ENCODE measurements at places on chromosomes 12 and 14. TPM values are rescaled to one million over a fixed set of nuclear protein-coding genes. Genes with fewer than 3 reads are reported as not detected.

DNA sequence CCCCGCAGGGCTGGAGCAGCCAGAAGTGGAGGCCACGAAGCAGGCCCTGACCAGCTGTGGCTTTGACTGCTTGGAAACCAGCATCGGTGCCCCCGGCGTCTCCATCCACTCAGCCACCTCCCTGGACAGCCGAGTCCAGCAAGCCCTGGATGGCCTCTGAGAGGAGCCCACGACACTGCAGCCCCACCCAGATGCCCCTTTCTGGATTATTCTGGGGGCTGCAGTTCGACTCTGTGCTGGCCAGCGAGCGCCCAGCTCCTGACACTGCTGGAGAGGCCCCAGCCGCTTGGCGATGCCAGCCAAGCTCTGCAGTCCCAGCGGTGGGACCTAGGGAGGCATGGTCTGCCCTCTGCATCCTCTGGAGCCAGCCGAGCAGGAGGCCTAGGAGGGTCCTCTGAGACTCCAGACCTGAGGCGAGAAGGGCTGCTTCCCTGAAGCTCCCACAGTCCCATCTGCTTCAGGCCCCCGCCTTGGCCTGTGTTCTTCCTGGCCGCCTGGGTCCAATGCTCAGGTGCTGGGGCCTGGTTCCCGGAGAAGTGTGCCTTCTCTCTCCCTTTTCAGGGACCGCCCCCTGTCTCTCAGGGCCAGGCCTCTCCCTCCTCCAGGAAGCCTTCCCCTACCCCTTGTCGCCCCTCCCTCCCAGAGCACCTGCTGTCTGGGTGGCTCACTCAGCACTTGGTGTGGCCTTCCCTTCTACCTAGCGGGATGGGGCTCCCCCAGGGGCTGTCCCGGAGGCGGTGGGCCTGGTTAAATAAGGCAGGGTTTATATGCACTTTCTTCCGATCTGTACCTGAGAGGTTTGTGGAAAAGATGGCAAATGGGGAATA lies 23.0 kb downstream of the MVK start:
- DNase-seq: no peak

The PLEKHD1 gene
- polyA plus RNA-seq: 1.4 TPM

The SDSL gene
- polyA plus RNA-seq: 13.3 TPM

The CLEC12A gene
- 1.6 TPM for polyA plus RNA-seq

The PCK2 gene
- 6.6 TPM for polyA plus RNA-seq

The BHLHE41 gene
- 61.6 TPM for polyA plus RNA-seq
